Activated CD4-positive, alpha-beta T cell treated with anti-CD3 and anti-CD28 coated beads, Interleukin-2, amount 10 ng/mL, durations not matched to agents 7 days and 5 days (primary cell): ENCODE measurements at places on chromosomes 11 and 22. TPM values are rescaled to one million over a fixed set of nuclear protein-coding genes. Genes with fewer than 3 reads are reported as not detected.

HPX gene
- total RNA-seq, result 0.35 TPM

GRCh38 chr22:26170112-26170492 lies 840 bp downstream of the SEZ6L start:
- peaks cover 63% of the 10 kb centered on the region for H3K27me3 ChIP-seq
- H3K36me3 ChIP-seq, result no peaks in the 10 kb centered on the region
- no peak overlapping the region for H3K27ac ChIP-seq
- no peaks in the 10 kb centered on the region for H3K4me1 ChIP-seq

- no peak overlapping the region for H3K4me3 ChIP-seq
- H3K4me1 ChIP-seq, result peaks cover 30% of the 10 kb centered on the region
- peaks cover 73% of the 10 kb centered on the region for H3K36me3 ChIP-seq
- H3K27me3 ChIP-seq, result no peaks in the 10 kb centered on the region
Observed at GRCh38 chr22:40309631-40310030, 36.7 kb upstream of the ADSL start.

DNA sequence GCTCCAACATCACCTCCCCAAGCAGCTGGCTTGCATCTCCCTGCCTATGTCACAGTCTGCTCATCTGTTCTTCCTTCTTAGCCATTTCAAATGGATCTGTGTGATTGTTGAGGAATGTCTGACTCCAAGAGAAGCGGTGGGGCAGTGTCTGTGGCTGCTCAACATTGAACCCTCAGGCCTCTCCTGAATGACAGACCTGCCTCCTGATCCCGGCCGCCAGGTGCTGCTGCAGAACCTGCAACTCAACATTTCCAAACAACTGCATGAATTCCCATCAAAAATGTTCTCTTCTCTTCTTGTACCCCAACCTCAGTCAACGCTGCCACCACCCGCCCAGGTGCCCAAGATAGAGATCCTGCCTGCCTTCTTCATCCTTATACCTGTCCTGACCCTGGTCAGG lies 132.5 kb downstream of the FBXO7 start:
- H3K4me3 ChIP-seq, result no peak overlapping the region
- no peaks in the 10 kb centered on the region for H3K36me3 ChIP-seq

DNA sequence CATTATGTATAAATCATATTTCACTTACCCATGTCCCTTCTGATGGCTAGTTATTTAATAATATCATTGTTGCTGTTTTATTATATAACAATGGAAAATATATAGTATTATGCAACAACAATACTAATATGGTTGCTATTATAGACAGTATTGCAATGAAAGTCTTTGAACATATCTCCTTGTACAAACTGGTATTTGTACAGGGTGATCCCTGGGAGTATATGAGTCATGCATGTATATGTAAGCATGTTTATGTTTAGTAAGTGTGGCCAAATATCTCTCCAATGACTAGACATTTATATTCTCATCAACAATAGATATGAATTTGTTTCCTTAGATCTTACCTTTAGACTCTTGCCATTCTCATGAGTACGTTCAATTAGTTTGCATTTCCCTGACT lies 55.9 kb downstream of the KCNC1 start:
- no peak overlapping the region for H3K27ac ChIP-seq
- no peaks in the 10 kb centered on the region for H3K27me3 ChIP-seq
- DNase-seq, result no peak
- H3K4me1 ChIP-seq, result no peaks in the 10 kb centered on the region
- no peak overlapping the region for H3K4me3 ChIP-seq
- H3K36me3 ChIP-seq, result no peaks in the 10 kb centered on the region

GRCh38 chr11:77071671-77072605 lies 5.2 kb downstream of the CAPN5 start:
- no peak overlapping the region for H3K27ac ChIP-seq
- H3K27me3 ChIP-seq, result peaks cover 5% of the 10 kb centered on the region
- H3K4me3 ChIP-seq, result no peak overlapping the region
- no peak for DNase-seq

RNF26 gene
- 38.8 TPM for total RNA-seq
